ENCODE measurements at places on chromosomes 13 and 19.

GRCh38 chr19:13712767-13713201, 51.5 kb upstream of the MRI1 start:
- no peak for DNase-seq

- no peak for DNase-seq
Observed at GRCh38 chr19:13920940-13921747, 15.1 kb downstream of the CC2D1A start.

DNA sequence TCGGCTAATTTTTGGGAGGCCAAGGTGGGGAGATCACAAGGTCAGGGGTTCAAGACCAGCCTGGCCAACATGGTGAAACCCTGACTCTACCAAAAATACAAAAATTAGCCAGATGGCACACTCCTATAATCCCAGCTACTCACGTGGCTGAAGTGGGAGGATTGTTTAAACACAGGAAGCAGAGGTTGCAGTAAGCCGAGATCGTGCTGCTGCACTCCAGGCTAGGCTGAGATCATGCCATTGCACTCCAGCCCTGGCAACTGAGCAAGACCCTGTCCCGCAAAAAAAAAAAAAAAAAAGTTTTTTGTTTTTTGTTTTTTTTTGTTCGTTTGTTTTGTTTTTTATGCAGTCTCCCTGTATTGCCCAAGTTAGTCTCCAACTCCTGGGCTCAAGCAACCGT, 21.2 kb downstream of the MAST1 start:
- no peak for DNase-seq

DNA sequence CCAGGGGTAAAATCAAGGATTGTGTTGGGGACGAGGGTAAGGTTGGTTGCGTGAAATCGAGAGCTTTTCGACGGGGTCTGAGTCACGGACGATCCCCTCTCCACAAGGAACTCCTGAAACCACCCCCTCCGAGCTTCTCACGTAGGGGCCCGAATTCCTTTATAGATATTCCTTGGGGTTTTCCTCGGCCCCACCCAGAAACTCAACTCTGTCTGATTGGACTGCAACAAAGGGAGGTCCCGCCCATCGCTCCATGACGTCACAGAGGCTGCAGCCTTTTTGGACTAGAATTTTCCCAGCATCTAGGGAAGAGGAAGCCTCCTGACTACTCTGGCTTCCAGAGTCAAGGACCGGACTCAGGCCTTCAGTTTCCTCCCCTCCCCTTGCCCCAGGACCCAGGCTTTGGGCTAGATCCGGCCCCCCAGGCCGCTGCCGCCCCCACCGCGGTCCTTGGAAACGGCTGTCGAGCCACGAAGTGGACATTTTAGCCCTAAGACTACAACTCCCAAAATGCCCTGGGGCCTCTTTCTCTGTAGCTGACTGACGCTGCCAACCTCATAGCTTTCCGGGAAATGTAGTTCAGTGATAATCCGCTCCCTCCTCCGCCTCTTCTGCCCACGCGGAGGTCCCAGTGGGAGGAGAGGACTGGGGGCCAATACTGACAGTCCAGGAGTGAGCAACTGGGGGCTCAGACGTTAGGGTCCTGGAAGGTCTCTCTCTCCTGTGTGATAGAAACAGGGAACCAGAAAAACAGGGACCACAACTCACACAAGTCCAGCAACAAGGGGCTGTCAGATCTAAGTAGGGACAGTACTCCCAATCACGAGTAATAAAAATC, at the start of gene IZUMO1:
Gene IZUMO1, minus strand, starts transcription at position 172 of the 838 bp plus-strand sequence. CDS start 1,050 bp downstream, outside the sequence.
- no peak for DNase-seq

DNA sequence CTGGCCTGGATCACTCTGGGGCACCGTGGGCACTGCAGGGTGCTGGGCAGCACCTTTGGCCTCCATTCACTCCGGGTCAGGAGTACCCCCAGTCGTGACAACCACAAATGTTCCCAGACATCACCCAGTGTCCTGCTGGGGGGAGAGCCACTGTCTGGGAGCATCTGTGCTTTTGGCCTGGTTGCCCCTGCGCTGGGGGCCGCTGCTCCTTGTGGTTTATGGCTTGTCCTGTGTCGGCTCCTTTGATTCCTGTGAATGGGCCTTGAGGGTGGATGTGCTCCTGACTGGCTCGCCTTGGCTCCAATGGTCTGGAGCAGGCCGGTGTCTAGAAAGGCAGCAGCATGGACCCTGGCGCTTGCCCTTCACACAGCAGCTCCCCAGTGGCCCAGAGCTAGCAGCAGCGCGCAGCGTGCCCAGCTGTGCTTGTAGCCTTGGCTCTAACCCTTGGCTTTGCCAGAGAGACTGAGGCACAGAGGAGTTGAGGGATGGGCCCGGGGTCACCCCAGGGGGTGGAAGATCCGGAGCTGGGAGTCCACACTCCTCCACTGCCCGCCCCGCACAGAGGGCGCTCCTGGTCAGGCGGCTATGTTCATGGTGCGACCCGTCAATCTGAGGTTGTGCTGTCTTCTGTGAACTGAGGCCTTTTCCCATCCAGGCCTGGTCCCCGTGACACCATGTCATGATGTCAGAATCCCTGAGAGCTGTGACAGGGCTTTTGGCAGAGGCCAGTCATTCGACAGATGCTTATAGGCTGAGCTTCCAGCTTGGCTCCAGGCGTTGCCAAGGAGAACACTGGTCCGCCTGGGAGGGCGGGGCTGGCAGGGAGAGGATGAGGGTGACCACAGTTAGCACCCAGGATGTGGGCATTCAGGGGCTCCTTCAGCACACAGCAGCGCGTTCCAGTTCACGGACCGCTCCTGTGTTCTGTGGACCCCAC, 4.1 kb downstream of the DAZAP1 start:
- DNase-seq: no peak

DNA sequence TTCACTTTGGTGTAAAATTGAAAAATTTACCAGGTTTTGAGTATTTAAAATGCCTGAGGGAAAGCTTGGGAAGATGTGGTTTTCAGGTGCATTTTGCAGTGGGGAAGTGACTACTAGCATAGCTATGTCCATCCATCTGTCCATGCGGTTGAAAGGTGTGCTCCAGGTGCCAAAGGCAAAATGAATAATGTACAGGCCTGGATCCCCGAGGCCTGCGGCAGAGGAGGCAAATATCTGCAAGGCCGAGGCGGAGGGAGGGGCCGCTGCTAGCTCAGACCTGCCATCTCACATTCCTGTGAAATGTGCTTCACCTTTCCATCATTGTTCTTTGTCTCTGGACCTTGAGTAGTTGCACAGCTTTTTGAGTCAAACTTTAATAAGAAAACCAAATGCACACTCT, 65.5 kb downstream of the ERCC5 start:
- DNase-seq: no peak

DNA sequence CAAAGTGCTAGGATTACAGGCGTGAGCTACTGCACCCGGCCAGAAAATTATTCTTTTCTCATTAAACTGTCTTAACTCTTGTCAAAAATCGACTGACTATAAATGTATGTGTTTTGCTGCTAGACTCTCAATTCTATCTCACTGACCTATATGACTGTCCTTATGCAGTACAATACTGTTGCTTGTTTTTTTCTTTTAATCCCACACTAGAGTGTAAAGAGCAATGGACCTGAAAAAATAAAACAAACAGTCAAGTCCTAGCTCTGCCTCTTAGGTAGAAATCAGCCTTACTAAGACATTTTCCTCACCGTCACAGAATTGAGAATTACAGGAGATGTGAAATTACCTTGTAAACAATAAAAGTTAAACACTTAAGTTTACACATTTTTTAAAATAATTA, 35.1 kb downstream of the INTS6 start:
- DNase-seq: no peak

DNA sequence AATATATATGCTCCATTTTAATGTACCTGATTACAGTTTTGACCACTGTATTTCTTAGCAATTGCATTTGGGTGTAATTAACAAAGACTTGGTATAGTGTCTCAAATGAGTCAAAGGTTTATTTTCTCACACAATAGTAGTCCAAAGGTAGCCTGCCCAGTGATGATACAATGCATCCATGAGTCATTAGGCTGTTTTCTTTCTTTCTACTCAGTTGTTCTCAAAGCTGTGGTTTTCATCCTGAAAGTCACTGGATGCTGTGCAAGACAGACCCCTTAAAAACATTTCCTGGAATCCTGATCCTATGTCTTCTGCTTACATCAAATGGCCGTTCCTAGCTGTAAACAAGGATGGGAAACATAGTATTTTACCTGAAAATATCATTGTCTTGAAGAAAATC, 651.2 kb upstream of the MIR17HG start:
- no peak for DNase-seq

DNA sequence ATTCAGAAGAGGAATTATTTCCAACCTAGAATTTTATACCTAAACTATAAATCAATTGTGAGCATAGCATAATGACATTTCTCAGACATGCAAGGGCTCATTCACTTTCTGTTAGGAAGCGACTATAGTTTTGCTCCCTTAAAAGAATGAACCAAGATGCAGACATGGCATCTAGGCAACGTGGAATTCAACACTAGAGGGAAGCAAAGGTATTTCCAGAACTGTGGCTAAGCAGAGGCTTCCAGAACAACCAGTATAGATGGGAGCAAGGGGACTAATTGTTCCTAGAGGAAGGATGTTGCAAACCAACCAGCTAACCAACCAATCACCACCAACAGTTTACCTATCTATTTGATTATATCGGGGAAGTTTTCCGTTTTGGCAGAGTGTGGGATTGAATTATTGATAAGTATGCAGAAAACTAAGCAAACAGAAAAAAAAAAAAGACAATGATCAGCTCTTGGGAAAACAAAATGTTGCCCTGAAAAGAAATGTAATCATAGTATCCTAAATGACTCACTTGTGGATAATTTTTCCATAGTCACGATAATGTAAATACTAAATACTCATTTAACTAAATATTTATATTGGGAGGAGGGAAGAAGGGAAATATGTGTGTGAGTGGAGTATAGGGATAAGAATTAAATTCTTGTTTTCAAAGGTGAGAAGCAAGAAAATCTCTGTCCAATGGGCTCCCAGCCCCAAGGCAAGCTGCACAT, 21.1 kb downstream of the ARL11 start:
- DNase-seq: peak; percentile 7

DNA sequence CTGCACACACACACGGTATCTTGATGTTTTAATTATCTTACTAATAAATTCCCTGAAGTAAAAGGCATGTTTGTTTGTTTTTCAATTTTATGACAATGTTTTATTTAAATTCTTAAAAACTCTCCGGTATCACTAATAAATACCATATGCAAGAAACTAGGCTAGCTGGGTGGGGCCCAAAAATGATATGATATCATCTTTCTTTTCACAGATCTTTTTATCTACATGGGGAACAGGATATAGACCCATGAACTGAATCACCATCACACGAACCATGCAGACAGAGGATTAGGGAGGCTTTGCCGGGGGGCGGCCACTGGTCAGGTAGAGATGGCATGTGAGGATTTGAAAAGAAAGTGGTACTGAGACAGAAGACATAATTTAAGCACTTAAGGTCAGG, 266.4 kb downstream of the ENOX1 start:
- DNase-seq: no peak

Data from AG09309 (cell line).